Lung (tissue), 17 donors: ENCODE measurements at places on chromosomes 3 and 15. TPM values are rescaled to one million over a fixed set of nuclear protein-coding genes. Genes with fewer than 3 reads are reported as not detected.

Gene ERICH6
- polyA plus RNA-seq = not detected

Gene FBN1
- polyA plus RNA-seq = 23.4 TPM

Gene LRRC2
- 0.39 TPM for polyA plus RNA-seq

Gene BCHE
- polyA plus RNA-seq = 1.7 TPM

Gene BSN
- 0.26 TPM for polyA plus RNA-seq

Gene AADACL2
- not detected for polyA plus RNA-seq

Gene ZNF148
- polyA plus RNA-seq = 3.5 TPM

Gene GOLGA6L4
- 10.0 TPM for polyA plus RNA-seq

Gene SPINK8
- not detected for polyA plus RNA-seq

Gene DLEC1
- polyA plus RNA-seq = 5.7 TPM

Gene IL5RA
- 1.6 TPM for polyA plus RNA-seq

- H3K36me3 ChIP-seq = no peaks in the 10 kb centered on the region
- H3K4me3 ChIP-seq = no peak overlapping the region
- H3K4me1 ChIP-seq = peaks cover 41% of the 10 kb centered on the region
- H3K27ac ChIP-seq = no peak overlapping the region
- no peaks in the 10 kb centered on the region for H3K27me3 ChIP-seq
These were observed 226.9 kb downstream of the CACNA2D3 start for GRCh38 chr3:54349231-54349652.

DNA sequence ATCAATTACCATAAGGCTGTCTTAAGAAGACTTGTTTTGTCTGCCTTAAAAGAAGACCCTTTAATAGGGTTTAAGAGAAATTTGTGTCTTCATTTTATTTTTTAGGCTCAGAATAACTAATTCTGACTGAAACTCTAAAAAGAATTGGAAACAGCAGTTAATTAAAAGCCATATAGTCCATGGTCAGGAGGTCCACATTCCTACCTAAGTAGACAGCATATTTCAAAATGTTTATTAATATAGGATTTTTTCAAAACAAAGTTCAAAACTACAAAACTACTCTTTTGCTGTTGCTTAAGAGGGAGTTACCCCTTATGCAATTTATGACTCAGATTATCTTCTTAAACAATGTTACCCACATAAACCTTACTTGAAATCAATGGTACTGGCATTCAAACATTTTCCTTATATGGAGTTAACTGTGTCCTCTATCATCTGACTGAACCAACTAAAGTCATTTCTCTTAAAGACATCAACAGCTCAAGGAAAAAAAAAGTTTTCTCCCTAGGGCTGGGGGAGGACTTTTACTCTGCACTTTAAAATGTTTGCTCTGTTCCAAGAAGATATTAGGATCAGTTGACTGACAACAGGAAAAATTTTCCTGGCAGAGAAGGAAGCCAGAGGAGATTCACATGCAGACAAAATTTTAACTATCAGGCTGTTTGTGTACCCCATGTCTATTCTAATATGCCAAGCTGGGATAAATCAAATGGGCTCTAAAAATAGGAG, 56.8 kb upstream of the NANOGP8 start:
- H3K36me3 ChIP-seq = no peaks in the 10 kb centered on the region
- DNase-seq = peak; percentile 66
- no peaks in the 10 kb centered on the region for H3K27me3 ChIP-seq
- peaks cover 1% of the 10 kb centered on the region for H3K4me1 ChIP-seq
- no peak overlapping the region for H3K4me3 ChIP-seq
- no peak overlapping the region for H3K27ac ChIP-seq

DNA sequence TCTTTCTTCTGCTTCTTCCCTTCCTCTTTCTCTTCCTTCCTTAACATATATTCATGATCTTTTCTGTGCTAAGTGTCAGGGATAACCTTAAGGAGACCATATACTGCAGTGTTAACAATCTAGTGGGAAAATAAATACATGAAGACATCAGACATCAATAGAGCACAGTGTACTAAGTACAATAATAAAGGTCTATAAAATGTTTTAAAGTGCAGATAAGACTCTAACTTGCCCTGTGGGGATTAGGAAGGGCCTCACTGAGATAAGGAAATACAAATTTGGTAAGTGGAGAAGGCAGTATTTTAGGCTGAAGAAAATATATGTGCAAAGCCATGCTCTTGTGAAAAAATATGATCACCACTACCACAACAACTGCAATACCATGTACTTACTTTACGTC, 49.2 kb upstream of the NANOGP8 start:
- no peaks in the 10 kb centered on the region for H3K27me3 ChIP-seq
- no peaks in the 10 kb centered on the region for H3K36me3 ChIP-seq
- no peak overlapping the region for H3K4me3 ChIP-seq
- no peak for DNase-seq
- H3K27ac ChIP-seq = no peak overlapping the region
- peaks cover 8% of the 10 kb centered on the region for H3K4me1 ChIP-seq

DNA sequence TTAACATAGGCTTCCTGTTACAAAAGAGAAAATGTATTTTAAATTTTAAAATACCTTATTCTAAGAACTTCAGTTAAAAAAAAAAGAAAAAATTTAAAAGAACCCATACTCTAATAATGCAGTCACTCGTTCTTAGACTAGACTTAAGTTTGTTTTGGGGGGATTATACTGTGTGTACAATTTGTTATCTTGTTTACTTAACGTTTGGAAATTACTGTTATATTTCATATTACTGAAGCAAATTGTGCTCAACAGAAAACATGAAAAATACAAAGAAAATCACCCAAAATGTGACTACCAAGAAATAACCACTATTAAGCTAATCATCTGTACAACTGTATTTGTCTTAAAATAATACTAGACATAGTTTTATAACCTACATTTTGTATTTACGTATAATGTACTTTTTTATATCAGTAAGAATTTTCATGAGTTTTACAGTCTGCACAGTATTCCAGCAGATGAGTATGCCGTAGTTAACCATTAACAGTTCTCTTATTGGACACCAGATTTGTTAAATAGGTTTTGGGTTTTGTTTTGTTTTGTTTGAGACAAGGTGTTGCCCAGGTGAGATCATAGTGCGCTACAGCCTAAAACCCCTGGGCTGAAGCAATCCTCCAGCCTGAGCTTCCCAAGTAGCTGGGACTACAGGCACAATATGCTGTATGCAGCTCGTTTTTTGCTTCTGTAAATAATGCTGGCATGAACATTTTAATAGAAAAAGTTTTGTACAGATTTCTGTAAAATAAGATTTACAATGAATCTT, 88.8 kb upstream of the CHD2 start:
- H3K4me3 ChIP-seq = no peak overlapping the region
- H3K27me3 ChIP-seq = no peaks in the 10 kb centered on the region
- H3K27ac ChIP-seq = no peak overlapping the region
- no peaks in the 10 kb centered on the region for H3K36me3 ChIP-seq

- DNase-seq = no peak
- H3K4me3 ChIP-seq = no peak overlapping the region
- H3K4me1 ChIP-seq = no peaks in the 10 kb centered on the region
- H3K27me3 ChIP-seq = no peaks in the 10 kb centered on the region
These were observed 9.2 kb downstream of the CKMT1A start for GRCh38 chr15:43702701-43703424.

GRCh38 chr3:171028025-171028778, 1.7 kb upstream of the SLC2A2 start:
- H3K36me3 ChIP-seq = no peaks in the 10 kb centered on the region
- no peak overlapping the region for H3K27ac ChIP-seq
- DNase-seq = peak; percentile 63
- H3K4me3 ChIP-seq = no peak overlapping the region
- H3K27me3 ChIP-seq = no peaks in the 10 kb centered on the region
- H3K4me1 ChIP-seq = peaks cover 4% of the 10 kb centered on the region

- DNase-seq = no peak
- H3K36me3 ChIP-seq = peaks cover 7% of the 10 kb centered on the region
- H3K4me3 ChIP-seq = no peak overlapping the region
- H3K27me3 ChIP-seq = no peaks in the 10 kb centered on the region
- no peak overlapping the region for H3K27ac ChIP-seq
These were observed 52.9 kb downstream of the RYK start for GRCh38 chr3:134197681-134198261.

GRCh38 chr15:60473135-60473534, 5.8 kb downstream of the ICE2 start:
- H3K27me3 ChIP-seq = no peaks in the 10 kb centered on the region
- H3K4me1 ChIP-seq = peaks cover 8% of the 10 kb centered on the region
- no peak overlapping the region for H3K27ac ChIP-seq
- H3K4me3 ChIP-seq = no peak overlapping the region

- H3K27ac ChIP-seq = no peak overlapping the region
- DNase-seq = no peak
- peaks cover 7% of the 10 kb centered on the region for H3K4me1 ChIP-seq
- no peaks in the 10 kb centered on the region for H3K36me3 ChIP-seq
- no peak overlapping the region for H3K4me3 ChIP-seq
These were observed 46.9 kb downstream of the GADL1 start for GRCh38 chr3:30847592-30847991.

- no peaks in the 10 kb centered on the region for H3K4me1 ChIP-seq
- H3K27me3 ChIP-seq = no peaks in the 10 kb centered on the region
- no peak overlapping the region for H3K27ac ChIP-seq
- H3K4me3 ChIP-seq = no peak overlapping the region
- no peaks in the 10 kb centered on the region for H3K36me3 ChIP-seq
- no peak for DNase-seq
These were observed 92.0 kb upstream of the TRIM42 start for GRCh38 chr3:140585828-140586227.

GRCh38 chr3:122366379-122366749, 16.7 kb downstream of the MIX23 start:
- H3K4me3 ChIP-seq = no peak overlapping the region
- peaks cover 12% of the 10 kb centered on the region for H3K36me3 ChIP-seq
- DNase-seq = no peak
- H3K27ac ChIP-seq = no peak overlapping the region
- no peaks in the 10 kb centered on the region for H3K4me1 ChIP-seq

- DNase-seq = no peak
- no peak overlapping the region for H3K4me3 ChIP-seq
- no peak overlapping the region for H3K27ac ChIP-seq
- H3K27me3 ChIP-seq = no peaks in the 10 kb centered on the region
- peaks cover 16% of the 10 kb centered on the region for H3K4me1 ChIP-seq
These were observed 40.2 kb upstream of the IDH2 start for GRCh38 chr15:90142216-90143165.

DNA sequence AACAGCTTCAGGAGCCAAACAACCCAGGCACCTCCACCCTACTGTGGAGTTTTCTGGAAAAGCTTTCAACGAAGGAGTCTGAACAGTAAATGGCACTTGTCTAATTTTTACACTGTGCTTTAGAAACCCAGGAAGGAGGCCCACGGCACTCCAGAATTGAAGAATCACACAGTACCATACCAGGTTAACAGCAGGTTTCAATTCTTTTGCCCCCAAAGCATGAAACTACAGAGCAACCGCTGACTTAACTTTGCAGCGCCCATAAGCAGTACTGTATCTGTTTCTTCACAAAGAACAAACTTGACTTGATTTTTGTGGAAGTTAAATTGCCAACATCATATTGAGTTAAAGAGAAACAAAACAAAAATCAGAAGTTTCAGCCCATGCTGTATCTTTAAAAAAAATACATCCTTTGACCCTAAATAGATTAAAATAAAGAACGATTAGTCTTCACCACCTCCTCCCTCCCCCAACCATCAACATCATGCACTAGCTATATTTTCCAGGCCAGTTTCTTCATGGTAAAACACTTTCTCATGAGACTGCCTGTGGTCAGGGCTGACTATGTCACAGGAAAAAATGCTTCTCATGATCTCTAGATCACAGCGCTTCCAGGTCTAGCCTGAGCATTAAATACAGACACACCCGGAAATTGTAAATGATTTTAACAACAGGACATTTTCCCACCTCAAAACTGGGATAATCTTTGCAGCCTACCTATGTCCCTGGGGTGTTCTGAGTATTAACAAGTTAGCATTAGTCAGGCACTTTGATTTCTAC, 456.3 kb downstream of the FOXP1 start:
- peak overlapping the region; percentile 30 for H3K27ac ChIP-seq
- no peak overlapping the region for H3K4me3 ChIP-seq
- no peaks in the 10 kb centered on the region for H3K36me3 ChIP-seq
- peaks cover 8% of the 10 kb centered on the region for H3K4me1 ChIP-seq
- H3K27me3 ChIP-seq = no peaks in the 10 kb centered on the region
- DNase-seq = peak; percentile 59

GRCh38 chr15:63532307-63532744, 27.9 kb downstream of the USP3 start:
- H3K27me3 ChIP-seq = no peaks in the 10 kb centered on the region
- no peak overlapping the region for H3K27ac ChIP-seq
- H3K4me3 ChIP-seq = no peak overlapping the region

- H3K4me1 ChIP-seq = no peaks in the 10 kb centered on the region
- no peaks in the 10 kb centered on the region for H3K36me3 ChIP-seq
- H3K27me3 ChIP-seq = no peaks in the 10 kb centered on the region
- DNase-seq = no peak
- H3K27ac ChIP-seq = no peak overlapping the region
These were observed 83.9 kb upstream of the CDV3 start for GRCh38 chr3:133489466-133490085.

DNA sequence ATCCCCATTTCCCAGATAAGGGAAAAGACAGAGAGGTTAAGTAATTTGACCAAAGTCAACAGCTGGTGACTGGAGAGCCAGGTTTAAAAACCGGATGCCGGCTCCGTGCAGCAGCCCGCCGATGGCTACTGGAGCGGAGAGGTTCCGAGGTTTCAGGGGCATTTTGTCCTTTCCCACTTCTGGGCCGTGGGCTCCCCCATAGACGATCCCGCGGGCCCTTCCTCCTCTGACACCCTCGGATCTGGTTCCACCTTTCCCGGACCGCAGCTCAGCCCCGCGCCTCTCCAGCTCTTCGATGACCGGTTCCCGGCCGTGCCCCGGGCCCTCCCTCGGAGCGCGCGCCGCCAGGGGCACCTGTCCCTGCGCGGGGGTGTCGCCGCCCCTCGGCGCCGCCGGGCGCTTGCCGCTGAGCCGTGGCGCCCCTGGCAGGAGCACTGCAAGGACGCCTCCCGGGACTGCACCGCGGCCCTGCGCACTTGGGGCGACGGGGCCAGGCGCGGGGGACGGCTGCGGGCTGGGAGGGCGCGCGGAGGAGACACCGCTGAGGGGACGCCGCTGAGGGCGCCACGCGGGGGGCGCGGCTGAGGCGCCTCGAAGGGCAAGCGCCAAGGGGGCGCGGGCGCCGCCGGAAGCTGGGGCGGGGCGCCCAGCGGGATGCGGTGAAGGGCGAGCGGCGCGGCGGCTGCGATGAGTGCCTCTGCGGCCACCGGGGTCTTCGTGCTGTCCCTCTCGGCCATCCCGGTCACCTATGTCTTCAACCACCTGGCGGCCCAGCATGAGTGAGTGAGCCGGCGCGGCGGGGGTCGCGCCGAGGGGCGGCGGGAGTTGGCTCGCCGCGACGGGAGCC, at the start of gene TM6SF1:
Gene TM6SF1 (plus strand): TSS at position 652 of the 847 bp plus-strand sequence. CDS start 36 bp downstream, at position 688.
- H3K4me3 ChIP-seq = peak within 1 kb of the TSS; percentile 55
- DNase-seq = peak; percentile 23
- peaks cover 19% of the 10 kb centered on the region for H3K27me3 ChIP-seq
- H3K4me1 ChIP-seq = no peaks in the 10 kb centered on the region

GRCh38 chr3:55183201-55183600, 255.3 kb upstream of the LRTM1 start:
- peaks cover 4% of the 10 kb centered on the region for H3K27me3 ChIP-seq
- no peak overlapping the region for H3K27ac ChIP-seq
- no peak for DNase-seq
- no peaks in the 10 kb centered on the region for H3K36me3 ChIP-seq

GRCh38 chr3:119013951-119014350, 20.7 kb downstream of the IGSF11 start:
- H3K4me3 ChIP-seq = no peak overlapping the region
- peak; percentile 47 for DNase-seq
- no peak overlapping the region for H3K27ac ChIP-seq
- H3K4me1 ChIP-seq = no peaks in the 10 kb centered on the region
- no peaks in the 10 kb centered on the region for H3K27me3 ChIP-seq
- no peaks in the 10 kb centered on the region for H3K36me3 ChIP-seq
